Kidney (tissue), 22 donors: ENCODE measurements at places on chromosomes 2 and 18.

DNA sequence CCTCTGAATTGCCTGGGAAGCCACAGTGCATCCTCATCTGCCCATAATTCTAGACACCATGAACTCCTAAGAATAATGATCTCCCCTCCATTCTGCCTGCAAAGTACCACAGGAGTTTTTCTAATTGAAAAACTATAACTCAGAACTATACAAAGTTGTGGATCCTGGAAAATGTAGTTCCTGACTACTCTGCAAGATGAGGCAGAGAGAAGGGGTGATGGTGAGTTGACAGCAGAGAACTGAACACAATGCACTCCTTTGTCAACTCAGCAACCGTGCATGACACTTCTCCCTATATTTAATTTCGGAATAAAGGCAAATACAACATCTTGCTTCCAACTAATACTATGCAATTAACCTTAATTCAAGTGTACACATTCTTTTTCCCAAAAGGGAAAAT, 471.1 kb upstream of the FAM98A start:
- DNase-seq: no peak

DNA sequence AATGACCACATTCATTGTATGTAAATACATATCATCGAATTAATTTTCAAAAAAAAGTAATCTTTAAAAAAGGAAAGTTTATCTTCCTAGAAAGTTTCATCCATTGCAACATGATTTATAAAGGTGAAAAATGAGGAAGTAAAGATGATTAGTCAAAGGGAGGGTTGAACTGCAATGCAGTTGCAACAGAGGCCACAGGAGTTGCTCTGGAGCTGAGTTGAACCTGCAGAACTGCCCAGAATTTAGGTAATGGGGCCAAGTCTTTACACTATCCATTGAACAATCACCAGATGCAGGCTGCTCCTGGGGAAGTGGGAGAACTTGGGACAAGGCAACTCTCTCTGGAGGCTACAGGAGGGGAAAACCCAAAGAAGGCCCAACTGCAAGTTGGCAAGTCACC, 390.7 kb downstream of the METTL4 start:
- DNase-seq: no peak

- peak; percentile 39 for DNase-seq
Observed at GRCh38 chr18:37624318-37624717, 58.7 kb upstream of the CELF4 start.

- DNase-seq: no peak
Observed at GRCh38 chr2:21981127-21981526, 857.4 kb downstream of the TDRD15 start.

DNA sequence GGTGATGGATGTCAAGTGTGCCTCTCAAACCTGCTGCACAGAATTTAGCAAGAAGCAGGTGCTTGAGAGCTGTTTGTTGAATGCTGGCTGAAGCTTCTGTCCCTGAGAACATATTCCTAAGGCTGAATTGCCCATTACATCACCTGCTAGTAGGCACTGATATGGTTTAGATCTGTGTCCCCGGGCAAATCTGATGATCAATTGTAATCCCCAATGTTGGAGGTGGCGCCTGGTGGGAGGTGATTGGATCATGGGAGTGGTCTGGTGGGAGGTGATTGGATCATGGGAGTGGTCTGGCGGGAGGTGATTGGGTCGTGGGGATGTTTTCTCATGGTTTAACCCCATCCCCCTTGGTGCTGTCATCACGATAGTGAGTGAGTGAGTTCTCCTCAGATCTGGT, 128.0 kb downstream of the HRH4 start:
- no peak for DNase-seq

DNA sequence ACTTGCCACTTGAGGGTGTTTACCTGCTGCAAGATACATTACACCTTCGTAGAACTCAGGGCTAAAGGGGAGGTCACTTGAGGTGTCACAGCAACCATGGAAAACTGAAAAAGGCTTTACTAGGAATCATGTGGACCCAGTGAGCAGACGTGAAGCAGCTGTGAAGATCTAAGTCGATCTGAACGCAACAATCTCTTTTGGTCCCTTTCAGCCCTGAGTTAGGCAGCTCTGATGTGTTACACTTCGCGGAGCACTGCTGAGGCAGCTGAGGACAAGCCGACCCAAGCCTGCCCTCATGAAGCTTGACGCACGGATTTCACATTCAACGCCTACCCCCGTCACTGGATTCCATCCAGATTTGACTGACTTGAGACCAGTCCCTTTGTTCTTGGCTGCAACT, 75.8 kb upstream of the NPAS2 start:
- DNase-seq: no peak

DNA sequence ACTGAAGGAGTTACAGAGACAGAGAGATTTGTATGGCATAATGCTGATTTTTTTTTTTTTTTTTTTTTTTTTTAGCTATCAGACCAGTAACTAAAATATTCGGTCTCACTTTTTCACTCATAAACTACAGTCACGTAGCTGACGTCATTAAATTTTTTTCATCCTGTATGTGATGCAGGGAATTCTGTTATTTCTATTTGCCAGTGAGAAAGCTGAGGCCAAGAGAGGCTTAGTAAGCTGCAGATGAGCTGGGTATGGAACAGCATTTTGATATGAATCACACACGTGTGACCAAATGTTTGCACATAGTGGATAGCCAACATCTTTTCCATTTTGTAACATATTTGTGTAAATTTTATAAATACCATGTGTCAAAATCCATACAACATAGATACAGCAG, 79.1 kb upstream of the EPB41L3 start:
- DNase-seq: no peak

DNA sequence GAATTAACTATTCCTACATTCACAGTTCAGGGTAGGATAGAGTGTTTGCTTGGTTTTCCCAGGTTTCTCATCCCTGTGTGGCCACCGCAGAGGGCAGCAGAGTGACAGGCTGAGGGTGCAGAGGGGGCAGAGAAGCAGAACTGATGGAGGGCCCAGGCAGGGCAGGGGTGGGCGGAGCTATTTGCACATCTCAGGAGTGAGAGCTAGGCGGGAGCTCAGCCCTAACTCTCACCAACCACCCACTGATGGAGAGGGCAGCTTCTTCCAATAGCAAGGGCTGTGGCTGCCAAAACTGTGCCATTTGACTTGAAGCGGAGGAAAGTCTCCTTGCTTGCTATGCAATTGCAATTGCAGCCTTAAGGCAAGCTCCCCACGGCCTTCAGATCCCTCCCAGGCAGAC, 12.0 kb upstream of the DARS1 start:
- DNase-seq: peak; percentile 89

GRCh38 chr2:109401370-109401769, 212.4 kb downstream of the SEPTIN10 start:
- no peak for DNase-seq

DNA sequence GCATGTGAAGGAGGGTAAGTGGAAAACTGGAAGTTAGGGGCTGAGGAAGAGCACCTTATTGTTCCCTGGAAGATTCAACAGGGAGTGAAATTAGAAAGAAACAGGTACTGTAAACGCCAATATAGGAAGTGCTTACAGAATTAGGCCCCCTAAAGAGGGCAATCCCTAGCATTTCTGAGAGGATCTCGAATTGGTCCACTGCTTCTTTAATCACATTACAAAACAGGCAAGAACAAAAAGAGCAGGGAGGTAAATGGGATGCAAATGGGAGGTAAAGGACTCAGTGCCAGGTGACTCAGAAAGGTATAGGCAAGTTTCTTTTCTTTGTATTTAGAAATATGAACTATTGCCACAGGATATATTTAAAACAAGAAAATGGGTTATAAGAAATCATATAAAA, 116.4 kb upstream of the FANCL start:
- no peak for DNase-seq

DNA sequence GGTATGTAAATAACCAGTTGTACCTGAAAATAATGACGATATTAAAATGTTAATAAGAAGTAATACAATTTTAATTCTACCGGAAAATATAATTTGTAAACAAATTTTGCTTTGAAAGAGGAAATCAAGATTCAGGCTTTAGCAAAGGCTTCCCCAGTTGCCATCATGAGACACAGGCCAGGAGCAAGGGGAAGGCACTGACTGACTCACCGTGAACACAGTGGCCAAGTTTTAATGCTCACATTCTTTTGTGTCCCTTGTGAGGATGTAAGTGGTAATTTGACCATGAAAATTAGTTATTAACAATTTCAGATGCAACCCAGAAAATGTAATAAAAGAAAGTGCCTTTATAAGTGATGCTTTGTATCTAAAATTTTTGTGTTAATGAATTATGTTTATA, 164.1 kb downstream of the GREB1L start:
- no peak for DNase-seq

DNA sequence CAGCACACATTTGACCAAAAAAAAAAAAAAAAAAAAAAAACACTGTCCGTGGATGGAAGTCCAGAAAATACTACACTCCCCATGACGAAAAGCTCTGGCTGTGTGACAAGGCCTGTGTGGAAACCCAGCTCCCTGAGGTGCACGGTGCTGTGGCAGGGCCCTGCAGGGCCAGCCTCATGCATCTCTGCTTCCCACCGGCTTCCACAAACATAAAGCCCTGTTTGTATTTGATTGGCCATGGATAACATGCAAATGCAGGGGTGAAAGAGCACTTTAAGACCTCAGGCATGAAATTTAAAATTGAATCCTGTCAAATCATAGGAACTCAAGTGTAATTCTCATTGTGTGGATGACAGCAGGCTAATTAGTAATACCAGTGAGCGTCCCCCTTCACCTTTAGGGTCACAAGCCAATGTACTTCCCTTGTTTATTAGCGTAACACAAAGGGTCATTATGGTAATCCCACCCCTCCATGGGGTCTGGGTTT, 757.2 kb downstream of the GALR1 start:
- DNase-seq: peak; percentile 43

DNA sequence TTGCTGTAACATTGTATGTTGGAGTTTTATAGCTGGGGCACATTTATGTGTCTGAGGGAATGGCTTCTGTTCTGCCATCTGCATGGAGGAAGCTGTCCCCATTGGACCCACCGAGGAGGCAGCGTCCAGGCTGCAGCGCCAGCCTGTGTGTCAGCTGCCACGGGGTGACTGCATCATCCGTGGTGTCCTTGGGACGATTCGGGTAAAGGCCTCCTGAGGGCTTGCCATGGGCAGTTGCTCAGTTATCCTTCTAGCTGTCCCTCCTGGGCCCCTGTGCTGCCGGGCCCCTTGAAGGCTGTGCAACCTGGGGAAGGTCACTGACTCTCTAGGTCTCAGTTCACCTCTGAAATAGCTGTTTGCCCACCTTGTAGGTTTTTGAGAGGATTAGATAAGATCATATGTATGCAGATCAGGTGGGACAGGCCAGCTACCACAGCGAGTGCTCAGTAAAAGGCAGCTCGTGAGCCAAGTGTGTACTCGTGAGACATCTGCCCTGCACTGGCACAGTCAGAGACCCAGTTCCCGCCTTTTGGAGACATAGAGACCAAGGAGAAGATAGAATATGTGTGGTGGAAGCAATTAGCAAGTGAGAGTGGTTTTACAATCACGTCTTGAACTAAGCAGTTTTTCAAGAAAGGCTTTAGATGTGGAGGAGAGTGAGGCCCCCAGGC, 10.6 kb downstream of the LDLRAD4 start:
- no peak for DNase-seq

GRCh38 chr2:212956665-212957607, 194.5 kb downstream of the IKZF2 start:
- no peak for DNase-seq

DNA sequence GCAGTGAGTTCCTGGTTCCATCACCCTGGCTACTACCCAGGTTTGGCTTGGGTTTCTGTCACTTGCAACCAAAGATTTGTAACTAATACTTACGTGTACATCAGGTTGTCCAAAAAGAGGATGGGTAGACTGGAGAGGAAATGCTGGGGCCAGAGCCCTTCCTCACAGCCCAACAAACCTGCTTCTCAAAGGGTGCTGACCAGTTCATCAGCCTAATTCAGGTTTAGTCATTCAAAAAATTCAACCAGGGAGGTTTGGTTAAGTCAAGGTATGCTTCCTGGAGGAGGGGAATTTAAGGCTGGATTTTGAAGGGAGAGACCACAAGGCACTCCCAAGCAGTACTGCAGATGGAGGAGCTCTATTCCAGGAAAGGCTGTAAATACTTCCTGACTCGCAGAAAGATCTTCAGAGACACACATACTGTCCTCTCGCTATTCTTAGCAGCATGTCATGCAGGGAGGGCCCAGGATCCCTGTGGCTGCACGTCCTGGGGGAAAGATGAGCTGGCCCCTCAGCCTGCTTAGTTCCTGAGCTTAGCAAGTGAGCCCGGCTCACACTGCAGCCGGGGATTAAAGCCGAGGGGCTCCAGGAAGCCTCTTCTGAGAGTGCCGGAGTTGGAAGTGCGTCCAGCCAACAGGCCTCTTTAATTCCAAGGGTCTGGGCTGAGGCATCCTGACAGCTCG, 40.0 kb upstream of the BIN1 start:
- DNase-seq: no peak

- no peak for DNase-seq
Observed at GRCh38 chr2:60095903-60096302, 457.6 kb downstream of the BCL11A start.

DNA sequence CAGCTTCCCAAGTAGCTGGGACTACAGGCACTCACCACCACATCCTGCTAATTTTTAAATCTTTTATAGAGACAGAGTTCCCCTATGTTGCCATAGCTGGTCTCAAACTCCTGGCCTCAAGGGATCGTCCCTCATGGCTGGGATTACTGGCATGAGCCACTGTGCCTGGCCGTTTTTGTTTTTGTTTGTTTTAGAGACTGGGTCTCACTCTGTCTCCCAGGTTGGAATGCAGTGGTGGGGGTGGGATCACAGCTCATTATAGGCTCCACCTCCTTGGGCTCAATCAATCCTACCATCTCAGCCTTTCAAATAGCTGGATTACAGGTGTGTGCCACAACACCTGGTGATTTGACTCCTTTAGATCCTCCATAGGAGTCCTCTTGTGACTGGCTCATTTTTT, 19.5 kb upstream of the ZDBF2 start:
- no peak for DNase-seq

GRCh38 chr18:64330931-64331330, 182.0 kb upstream of the LINC00305 start:
- DNase-seq: peak; percentile 33

DNA sequence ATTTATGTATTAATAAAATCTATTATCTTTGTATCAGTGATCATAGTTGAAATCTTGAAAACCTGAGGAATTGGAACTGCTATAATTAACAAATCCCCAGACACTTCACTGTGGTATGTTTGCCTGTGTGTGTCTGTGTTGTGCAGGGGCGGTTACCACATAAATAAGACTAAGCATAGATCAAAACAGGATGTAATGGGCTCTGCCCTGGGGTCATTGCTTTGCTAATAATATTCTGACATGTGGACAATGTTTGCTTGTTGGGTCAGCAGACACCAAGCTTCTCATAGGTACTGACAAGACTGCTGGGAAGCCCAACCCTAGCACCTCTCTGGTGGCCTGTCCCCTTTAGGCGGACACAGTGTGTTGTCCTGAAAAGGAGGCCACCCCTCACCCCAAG, 35.8 kb upstream of the DOK6 start:
- no peak for DNase-seq
